Smooth muscle cell of the umbilical artery (primary cell): ENCODE measurements at places on chromosomes 6 and 20. TPM values are rescaled to one million over a fixed set of nuclear protein-coding genes. Genes with fewer than 3 reads are reported as not detected.

Gene SLC13A3
- total RNA-seq = 1.5 and 3.9 TPM in 2 replicates

Gene ULBP2
- total RNA-seq = 12.4 and 13.7 TPM in 2 replicates

Gene RSPO4
- total RNA-seq = not detected in 2 replicates

Gene IMPG1
- not detected in 2 replicates for total RNA-seq

Gene PABPC1L
- 6.2 and 19.2 TPM in 2 replicates for total RNA-seq

Gene CST7
- not detected in 2 replicates for total RNA-seq

Gene IL20RA
- total RNA-seq = not detected in 2 replicates

Gene LPA
- not detected in 2 replicates for total RNA-seq

Gene MEI4
- not detected in 2 replicates for total RNA-seq

Gene OR2H1
- total RNA-seq = not detected in 2 replicates

Gene MYB
- 0.89 and 4.0 TPM in 2 replicates for total RNA-seq

Gene PRSS35
- 4.0 and 18.7 TPM in 2 replicates for total RNA-seq

Gene ZC2HC1B
- not detected in 2 replicates for total RNA-seq
